ENCODE measurements at places on chromosomes 12 and 14.
A peak's percentile ranks its signal among the peaks of the same experiment; 100 is the strongest.

DNA sequence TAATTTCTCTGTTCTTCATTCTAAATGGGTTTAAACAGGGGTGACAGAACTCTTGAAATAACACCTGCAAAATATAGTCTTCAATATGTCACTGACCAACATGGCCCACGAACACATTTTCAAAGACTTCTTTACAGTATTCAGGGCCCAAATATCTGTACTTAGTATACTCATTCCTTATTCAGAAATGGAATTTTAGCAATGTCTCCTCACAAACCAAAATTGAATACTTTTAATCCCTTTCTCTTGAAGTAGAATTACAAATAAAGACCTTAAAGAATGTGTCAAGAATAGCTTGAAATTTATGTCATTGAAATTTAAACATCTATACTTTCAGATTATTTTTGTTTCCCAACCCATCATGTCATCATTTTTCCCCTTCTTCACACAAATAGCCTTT lies 263.1 kb downstream of the LRIG3 start:
- peak; percentile 49 for DNase-seq

- DNase-seq: no peak
Observed at GRCh38 chr14:70064136-70064865, 124.5 kb downstream of the SLC8A3 start.

DNA sequence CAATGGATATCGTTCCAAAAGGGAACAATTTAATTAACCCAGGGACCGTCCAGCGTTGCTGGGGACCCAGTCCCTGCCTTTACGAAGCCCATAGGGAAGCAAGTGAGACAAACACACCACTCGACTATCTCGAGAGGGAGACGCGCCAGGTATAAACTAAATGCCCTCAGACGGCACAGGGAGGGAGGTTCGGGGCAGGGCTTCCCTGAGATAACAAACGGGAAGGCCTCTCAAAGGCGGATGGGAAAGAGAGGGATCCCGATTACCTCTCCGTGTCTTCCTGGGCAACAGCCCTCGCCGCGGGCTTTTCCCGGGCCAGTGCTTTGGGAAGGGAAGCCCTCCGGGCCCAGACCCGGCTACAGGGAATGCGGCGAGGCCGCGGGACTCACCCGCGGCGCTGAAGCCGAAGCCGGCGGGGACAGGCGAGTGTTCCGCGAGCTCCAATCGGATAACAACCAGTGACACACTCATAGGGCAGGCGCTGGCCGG lies 390 bp downstream of the BRAP start:
- no peak for DNase-seq

GRCh38 chr14:47929334-47929733 lies 253.9 kb upstream of the MDGA2 start:
- no peak for DNase-seq

DNA sequence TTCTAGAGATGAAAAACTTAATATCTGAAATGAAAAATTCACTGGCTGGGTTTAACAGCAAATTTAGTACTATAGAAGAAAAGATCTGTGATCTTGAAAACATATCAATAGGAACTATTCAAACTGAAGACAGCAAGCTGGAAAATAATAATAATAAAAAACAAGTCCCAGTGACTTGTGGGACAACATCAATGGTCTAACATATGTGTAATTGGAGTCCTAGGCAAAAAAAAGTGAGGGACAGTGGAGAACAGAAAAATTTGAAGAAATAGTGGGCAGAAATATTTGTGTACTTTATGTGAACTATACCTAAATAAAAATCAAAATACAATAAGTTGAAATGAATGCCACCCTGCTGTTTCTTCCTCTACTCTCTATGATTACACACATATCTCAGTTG lies 2.4 kb upstream of the SERPINA9 start:
- no peak for DNase-seq

- no peak for DNase-seq
Observed at GRCh38 chr12:13805041-13805440, 176.4 kb downstream of the GRIN2B start.

- no peak for DNase-seq
Observed at GRCh38 chr12:109261087-109261486, 48.0 kb downstream of the FOXN4 start.

DNA sequence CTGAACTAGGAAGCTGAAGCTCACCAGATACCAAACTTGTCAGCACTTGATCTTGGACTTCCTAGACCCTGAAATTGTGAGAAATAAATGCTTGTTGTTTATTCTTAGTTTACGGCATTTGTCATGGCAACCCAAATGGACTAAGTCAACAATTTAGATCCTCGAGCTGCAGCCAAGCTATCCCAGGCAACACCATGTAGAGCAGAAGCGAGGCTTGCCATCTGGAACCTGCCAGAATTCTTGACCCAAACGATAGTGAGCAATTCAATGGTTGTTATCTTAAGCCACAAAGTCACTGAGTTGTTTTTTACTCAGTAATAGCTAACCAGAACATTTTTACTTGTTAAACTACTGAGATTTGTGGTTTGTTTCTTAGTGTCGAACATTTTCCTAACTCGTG lies 458.5 kb upstream of the FLRT2 start:
- DNase-seq: no peak

- no peak for DNase-seq
Observed at GRCh38 chr12:9588749-9589148, 19.0 kb downstream of the KLRB1 start.

- peak; percentile 16 for DNase-seq
Observed at GRCh38 chr12:52310622-52311284, 10.4 kb downstream of the KRT83 start.

- DNase-seq: no peak
Observed at GRCh38 chr14:104841730-104842129, 23.3 kb upstream of the CEP170B start.

GRCh38 chr14:102539544-102540314 lies 30.2 kb upstream of the ANKRD9 start:
- peak; percentile 90 for DNase-seq

DNA sequence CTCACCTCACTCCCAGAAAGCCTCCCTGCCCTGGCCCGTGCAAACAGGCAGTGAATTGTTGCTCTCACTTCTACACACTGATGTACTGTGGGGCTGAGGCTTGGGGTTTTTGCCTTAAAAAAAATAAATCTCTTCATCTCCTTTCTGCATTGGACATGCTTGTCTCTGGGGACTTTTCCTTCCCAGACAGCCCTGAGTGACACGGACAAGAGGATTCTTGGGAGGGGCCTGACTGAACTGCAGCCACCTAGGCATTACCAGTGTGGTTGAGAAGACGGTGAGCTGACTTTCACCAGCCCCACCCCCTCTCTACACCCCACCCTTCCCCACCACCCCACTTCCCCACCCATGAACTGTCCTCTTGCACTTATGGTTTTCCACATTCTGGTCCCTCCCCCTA lies 51.6 kb upstream of the PARP11 start:
- no peak for DNase-seq

- no peak for DNase-seq
Observed at GRCh38 chr12:9735601-9736000, 2.7 kb upstream of the CLECL1 start.

GRCh38 chr12:66602483-66603143 lies 76.3 kb downstream of the GRIP1 start:
- no peak for DNase-seq

GRCh38 chr14:52267501-52268278 lies at the start of gene PTGDR:
PTGDR (plus strand) TSS chr14:52267698; CDS start chr14:52267815, 117 bp downstream.
- no peak for DNase-seq

- DNase-seq: no peak
Observed at GRCh38 chr14:102772781-102773570, 4.3 kb upstream of the TRAF3 start.

DNA sequence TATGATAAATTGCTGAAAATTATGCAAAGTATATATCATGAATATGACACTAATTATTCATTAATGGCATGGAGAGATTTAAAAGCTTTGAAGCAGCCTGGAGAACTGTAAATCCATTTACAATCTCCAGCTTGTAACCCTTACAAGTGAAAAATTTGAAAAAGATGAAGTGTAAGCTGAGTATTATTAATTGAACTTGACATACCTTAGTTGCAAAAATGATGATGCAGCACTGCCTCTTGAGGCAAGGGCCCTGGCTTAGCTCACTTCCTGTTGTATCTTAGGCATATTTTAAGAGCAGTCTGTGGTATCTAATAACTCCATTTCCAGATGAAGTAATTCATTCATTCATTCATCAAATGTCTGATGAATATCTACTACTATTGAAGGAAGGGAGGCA lies 158.6 kb downstream of the ANO4 start:
- no peak for DNase-seq

DNA sequence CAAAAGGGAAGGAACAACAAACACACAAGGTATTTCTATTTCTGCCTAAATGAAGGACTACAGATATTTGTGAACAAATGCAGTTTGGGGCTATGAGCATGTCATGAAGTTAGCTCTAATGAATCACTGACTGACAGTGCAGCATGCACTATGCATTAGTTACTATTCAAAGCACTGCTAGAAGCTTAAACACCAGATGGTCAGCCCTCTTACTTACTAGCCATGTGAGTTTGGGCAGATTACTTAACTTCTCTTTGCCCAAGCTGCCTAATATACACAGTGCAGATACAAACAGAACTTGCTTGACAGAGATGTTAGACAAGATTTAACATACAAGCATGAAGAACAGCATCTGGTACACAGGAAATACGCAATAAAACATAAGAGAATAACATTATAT lies 96.0 kb downstream of the ATXN2 start:
- DNase-seq: no peak

DNA sequence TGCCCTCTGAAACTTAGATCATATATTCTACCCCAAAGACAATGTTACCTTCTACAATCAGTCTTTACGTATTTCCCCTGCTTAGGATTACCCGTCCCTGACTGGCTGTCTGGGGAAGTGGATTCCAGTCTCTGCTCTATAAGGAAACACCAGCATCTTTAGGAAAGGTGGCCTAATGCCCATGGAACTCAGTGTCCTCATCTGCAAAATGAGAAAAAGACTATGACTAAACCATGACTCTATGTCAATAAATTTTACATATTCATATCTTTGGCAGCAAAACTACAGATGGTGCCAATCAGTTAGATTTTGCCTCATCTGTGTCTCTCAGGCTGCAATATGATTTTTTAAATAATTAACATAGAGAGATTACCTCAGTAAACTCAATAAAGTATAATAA lies 133.8 kb downstream of the ITPR2 start:
- DNase-seq: peak; percentile 56

- no peak for DNase-seq
Observed at GRCh38 chr12:674272-674781, 11.1 kb upstream of the NINJ2 start.

DNA sequence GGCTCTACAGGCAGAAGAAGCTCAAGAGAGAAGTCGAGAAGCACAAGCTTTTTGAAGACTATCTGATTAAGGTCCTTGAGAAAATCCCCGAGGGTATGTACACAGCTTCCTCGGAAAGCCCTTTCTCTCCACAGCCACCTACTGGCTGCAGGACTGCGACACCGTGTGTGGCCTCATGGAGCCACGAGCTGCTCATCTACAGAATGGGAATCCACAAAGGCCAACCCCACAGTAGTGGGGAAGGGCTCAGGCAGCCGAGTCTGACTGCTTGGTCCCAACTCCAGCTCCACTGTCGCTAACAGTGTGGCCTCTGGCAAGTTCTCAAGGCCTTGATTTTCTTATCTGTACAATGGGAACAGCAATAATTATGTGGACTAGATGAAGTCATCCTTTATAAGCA lies 2.5 kb downstream of the CCDC197 start:
- DNase-seq: no peak

- DNase-seq: no peak
Observed at GRCh38 chr14:90900476-90901083, 84.3 kb upstream of the TTC7B start.

GRCh38 chr12:44381341-44381740 lies 494.8 kb downstream of the NELL2 start:
- DNase-seq: no peak

Measured in fibroblast of skin of right biceps (primary cell).